Kidney glomerular epithelial cell (primary cell): ENCODE measurements at places on chromosomes 3 and 15.

- no peak for DNase-seq
These were observed 32.4 kb upstream of the SAMMSON start for GRCh38 chr3:69967156-69967555.

- DNase-seq, result peak; percentile 67
These were observed at the start of gene TEX55 for GRCh38 chr3:119145500-119146167. Gene TEX55 (plus strand): TSS chr3:119146165. CDS start chr3:119146190, 25 bp downstream.

- peak; percentile 14 for DNase-seq
These were observed 1.1 kb upstream of the IGF1R start for GRCh38 chr15:98647026-98647773.

GRCh38 chr15:68817304-68818065, 3.2 kb downstream of the ANP32A start:
- peak; percentile 56 for DNase-seq

DNA sequence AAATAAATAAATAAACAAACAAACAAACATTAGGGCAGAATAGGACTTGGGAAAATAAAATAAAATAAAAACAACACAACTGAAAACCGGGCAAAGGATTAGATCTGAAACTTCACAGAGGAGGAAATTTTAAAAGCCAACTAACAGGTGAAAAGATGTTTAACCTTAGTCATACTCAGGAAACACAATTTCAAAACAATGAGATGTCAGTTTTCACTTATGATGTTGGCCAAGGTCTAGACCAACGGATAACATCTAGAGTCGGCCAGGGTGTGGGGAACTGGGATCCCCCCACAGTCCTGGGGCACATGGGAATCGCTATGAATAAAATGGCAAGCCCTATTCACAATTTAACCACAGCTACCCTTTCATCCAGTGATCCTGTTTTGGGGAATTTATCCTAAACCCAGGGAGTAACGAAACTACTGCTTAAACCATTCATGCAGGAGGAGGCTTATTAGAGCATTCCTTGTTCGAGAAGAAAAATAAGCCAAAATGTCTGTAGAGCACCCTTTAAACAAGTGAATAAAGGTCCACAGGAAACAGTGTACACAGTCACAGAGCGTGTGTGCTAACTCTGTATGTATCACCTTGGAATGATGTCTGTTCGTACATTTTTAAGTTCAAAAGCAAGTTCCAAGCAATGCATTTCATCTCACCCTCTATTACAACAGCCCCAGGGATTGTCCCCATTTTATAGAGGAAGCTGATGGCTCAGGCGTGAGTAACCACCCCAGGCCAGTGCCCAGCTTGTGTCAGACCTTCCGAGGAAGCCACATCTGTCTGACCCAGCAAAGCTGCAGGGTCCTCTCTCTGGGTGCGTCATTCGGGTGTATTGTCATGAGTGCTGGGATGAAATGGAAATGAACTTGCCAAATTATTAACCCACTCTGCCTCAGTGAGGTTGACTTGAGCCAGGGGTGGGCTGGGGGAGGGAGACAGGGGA, 6.3 kb upstream of the ANPEP start:
- no peak for DNase-seq

DNA sequence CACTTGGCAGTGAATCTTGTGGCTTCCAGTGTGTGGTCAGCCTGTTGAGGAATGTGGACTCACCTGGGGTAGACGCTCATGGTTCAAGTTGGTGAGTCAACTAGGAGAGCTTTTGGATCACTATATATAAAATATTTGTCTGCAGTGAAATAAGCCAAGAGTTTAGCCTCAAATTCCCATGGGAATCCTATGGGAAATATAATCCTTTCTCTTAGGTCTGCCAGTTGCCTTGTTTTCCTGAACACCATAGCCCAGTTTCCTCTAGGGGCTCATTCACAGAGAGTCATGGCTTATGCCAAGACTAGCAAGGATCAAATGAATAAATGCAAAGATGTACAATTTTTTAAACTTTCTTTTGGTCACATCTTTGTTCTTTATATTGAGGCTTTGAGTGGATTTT, 100.1 kb upstream of the NPHP3 start:
- no peak for DNase-seq

- no peak for DNase-seq
These were observed 276.4 kb downstream of the TBC1D5 start for GRCh38 chr3:17466028-17466427.
